ENCODE measurements at places on chromosomes 6 and 20. TPM values are rescaled to one million over a fixed set of nuclear protein-coding genes. Genes with fewer than 3 reads are reported as not detected.

MYBL2 gene
- total RNA-seq = 78.3 TPM

CALHM4 gene
- not detected for total RNA-seq

CNR1 gene
- total RNA-seq = not detected

DNAH8 gene
- total RNA-seq = 0.20 TPM

DNA sequence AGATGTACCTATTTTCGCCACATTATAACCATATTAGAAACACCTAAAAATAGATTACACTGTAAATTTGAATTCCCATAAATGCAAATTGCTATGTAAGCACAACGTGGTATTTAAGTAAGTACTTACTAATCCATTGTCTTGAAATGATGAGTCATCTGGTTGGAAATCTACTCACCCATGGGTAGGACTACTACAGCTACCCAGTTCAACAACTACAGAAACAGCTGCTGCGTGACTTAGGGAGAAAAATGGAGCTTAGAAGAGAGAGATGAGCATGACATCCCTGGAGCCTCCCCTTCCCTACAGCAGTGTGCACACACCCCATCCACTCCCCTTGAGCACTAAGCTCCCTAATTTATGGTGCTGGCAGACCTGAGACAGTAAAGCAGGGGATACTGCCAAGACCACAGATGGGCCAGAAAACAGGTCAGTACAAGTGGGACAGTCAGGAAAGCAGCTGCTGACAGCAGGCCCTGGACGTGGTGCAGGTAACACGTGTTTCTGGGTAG lies 26.9 kb downstream of the RRAGD start:
- no peaks in the 10 kb centered on the region for H3K4me1 ChIP-seq
- H3K4me3 ChIP-seq = no peak overlapping the region
- no peaks in the 10 kb centered on the region for H3K36me3 ChIP-seq
- no peak for DNase-seq

DNA sequence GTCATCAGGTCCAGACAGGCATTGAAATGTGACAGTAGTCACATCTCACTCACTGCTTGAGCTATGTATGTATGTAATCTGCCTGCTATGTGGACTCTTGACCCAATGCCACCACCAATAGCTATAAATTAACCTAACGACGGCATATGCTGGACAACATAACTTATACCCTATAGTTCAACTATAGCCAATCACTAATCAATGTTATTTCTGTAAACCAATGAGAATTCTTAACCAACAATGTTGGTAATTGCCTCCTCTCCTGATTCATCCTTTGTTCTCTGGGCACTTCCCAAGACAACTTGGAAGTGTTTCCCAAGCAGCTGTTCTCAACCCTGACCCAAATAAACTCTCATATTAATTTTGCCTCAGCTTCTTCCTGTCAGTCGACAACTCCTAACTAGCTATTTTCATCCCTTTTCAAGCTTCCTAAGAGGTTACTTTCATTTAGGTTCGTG lies 24.1 kb upstream of the SERPINB1 start:
- H3K4me1 ChIP-seq = peaks cover 38% of the 10 kb centered on the region
- no peaks in the 10 kb centered on the region for H3K36me3 ChIP-seq
- no peak overlapping the region for H3K27ac ChIP-seq
- no peak for DNase-seq

DNA sequence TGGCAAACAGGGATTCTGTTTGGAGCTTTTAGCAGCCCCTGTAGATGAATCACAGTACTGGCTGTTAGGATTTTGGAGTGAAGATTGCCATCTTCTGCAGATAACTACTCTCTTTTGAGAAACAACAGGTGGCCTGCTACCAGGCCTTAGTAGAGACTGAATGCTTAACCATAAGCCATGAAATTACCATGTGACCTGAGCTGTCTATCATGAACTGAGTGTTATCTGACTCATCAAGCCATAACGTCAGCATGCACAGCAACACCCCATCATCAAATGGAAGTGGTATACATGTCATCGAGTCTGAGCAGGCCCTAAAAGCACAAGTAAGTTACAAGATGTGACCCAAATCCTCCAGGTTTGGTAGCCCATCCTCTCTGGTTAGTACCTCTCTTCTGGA lies 132.6 kb downstream of the GPR63 start:
- H3K4me3 ChIP-seq = no peak overlapping the region
- no peak overlapping the region for H3K27ac ChIP-seq
- no peaks in the 10 kb centered on the region for H3K4me1 ChIP-seq
- H3K36me3 ChIP-seq = no peaks in the 10 kb centered on the region
- no peaks in the 10 kb centered on the region for H3K27me3 ChIP-seq

- peak overlapping the region; percentile 16 for H3K4me3 ChIP-seq
- H3K27ac ChIP-seq = peak overlapping the region; percentile 74
- H3K4me1 ChIP-seq = peaks cover 46% of the 10 kb centered on the region
Measured at GRCh38 chr6:41732591-41733359, 2.6 kb downstream of the TFEB start.

DNA sequence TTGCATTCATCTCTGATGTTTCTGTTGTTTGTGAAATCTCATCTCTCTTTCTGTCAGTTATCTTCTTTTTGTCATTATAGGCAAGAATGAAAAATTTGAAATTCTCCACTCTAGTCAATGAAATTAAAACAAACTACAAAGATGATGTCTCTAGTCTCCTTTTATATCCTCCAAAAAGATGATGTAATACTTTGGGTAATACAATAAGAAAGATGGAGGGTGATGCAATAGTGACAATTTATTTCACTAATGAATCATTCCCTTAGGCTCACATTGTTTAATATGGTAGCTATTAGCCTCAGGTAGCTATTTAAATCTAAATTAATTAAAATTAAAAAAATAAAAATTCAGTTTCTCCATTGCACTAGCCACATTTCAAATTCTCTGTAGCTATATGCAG lies 145.4 kb downstream of the UST start:
- DNase-seq = no peak
- no peaks in the 10 kb centered on the region for H3K36me3 ChIP-seq
- H3K27me3 ChIP-seq = no peaks in the 10 kb centered on the region
- H3K4me1 ChIP-seq = no peaks in the 10 kb centered on the region
- no peak overlapping the region for H3K27ac ChIP-seq
